NCI-H1417 treated with DMSO at 0.1 percent for 48 hours (cell line): ENCODE measurements at places on chromosomes 3 and 15.
A peak's percentile ranks its signal among the peaks of the same experiment; 100 is the strongest.

DNA sequence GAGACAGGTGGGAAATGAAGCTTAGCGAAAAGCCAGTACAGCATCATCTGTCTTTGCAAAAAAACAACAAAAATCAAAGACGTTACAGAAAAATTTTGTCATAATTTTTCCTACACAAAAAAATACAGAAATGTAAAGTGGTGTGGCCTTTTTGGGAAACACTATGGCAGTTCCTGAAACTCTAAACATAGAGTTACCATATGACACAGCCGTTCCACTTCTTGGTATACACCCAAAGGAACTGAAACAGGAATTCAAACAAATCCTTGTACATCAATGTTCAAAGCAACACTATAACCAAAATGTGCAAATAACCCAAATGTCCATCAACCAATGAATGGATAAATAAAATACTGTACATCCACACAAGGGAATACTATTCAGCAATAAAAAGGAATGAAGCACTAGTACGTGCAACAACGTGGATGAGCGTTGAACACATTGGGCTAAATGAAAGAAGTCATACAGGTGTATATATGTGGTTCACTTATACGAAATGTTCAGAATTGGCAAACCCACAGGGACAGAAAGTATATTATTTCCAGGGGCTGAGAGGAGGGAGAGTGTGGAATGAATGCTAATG, 46.8 kb downstream of the GLB1 start:
- no peak for DNase-seq

- no peak for DNase-seq
Measured at GRCh38 chr15:94400526-94401298, 169.4 kb downstream of the MCTP2 start.

DNA sequence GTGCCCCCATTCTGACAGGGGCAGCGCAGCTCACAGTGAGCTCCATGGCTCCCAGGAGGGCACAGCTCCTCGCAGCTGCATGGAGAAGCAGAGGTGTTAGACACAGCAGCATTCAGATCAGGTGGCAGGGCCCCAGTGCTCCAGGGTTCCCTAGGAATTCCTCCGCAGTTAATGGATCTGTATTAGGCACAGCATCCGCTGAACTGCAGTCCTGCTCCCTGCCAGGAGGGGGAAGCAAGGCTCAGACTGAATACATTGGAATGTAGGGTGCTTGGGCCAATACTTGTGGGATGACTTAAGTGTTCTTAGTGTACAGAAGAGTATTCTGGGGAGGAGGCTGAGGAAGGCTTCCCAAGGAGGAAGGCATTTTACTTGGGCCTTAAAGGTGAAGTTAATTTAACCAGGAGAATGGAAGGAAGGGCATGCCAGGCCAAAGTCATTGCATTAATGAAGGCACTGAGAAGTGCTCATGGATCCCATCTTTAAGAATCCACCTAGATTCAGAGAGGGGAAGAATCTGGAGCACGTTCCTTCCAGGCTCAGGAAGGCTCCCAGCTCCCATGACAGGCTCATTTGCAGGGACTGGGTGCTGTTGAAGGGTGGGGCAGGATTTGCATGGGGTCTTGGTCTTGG, 111.6 kb downstream of the RAB11A start:
- no peak for DNase-seq

- no peak for DNase-seq
Measured at GRCh38 chr3:81911221-81911620, 149.8 kb upstream of the GBE1 start.

GRCh38 chr15:60673918-60674558, 195.1 kb upstream of the ICE2 start:
- DNase-seq, result no peak

GRCh38 chr3:34725774-34726173, 913.6 kb upstream of the ARPP21 start:
- no peak for DNase-seq

DNA sequence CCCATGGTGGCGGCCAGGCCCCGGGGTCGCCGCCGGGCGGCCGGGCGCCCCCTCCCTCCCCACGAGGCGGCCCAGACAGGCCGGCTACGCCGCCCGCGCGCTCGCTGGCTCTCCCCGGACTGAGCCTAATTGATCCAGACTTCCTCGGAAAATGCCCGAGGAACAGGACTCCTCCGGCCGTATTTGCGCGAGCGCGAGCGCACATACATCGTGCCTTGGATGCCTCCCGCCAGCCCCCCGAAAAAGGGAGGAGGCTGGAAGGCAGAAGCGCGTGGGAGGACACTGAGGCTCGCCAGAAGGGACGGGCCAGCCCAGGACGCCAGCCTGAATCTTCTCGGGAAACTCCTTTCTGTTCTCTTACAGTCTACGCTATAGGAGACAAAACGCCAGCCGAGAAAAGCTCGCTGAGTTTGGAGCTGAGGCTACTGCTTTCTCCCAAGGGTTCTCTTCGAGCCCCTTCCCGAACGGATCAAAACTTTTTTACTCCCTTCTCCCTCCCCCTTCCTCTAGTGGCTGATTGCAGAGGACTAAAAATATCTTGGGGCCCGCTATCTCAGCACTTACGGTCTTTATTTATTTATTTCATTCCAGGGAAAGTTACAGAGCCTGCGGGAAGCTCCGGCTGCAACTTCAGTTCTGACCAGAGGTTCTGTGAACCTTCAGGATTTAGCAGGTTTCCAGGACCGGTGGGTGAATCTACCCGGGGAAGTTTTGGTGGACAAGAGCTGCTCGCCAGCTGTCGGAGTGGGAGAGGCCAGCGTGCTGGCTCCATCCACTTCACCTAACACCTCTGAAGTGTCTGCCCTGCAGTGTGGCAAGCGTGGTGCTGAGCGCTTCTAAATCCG, at the start of gene PDZRN3:
PDZRN3 (minus strand) TSS at position 121 of the 845 bp plus-strand sequence.
- DNase-seq, result no peak

DNA sequence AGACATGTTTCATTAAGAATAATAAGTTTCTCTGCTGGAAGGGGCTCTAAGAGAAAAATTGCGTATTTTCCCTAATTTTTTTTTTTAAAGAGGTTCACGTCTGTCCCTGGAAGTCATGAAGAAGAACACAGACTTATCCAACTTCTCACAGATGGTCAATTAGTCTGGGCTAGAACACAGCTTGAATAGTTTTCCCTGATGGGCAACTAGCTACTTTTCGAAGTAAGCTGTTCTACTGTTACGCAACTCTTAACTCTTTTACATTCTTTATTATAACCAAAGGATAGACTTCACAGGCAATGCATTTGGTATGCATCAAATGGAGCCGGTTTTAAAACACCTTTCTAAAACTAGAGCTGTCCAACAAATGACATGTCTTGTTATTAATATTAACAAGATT, 144.2 kb upstream of the TNIK start:
- no peak for DNase-seq

- DNase-seq, result peak; percentile 87
Measured at GRCh38 chr3:133136114-133137041, 98.2 kb downstream of the TMEM108 start.

- DNase-seq, result no peak
Measured at GRCh38 chr3:59813148-59813538, 763.3 kb upstream of the CFAP20DC start.

DNA sequence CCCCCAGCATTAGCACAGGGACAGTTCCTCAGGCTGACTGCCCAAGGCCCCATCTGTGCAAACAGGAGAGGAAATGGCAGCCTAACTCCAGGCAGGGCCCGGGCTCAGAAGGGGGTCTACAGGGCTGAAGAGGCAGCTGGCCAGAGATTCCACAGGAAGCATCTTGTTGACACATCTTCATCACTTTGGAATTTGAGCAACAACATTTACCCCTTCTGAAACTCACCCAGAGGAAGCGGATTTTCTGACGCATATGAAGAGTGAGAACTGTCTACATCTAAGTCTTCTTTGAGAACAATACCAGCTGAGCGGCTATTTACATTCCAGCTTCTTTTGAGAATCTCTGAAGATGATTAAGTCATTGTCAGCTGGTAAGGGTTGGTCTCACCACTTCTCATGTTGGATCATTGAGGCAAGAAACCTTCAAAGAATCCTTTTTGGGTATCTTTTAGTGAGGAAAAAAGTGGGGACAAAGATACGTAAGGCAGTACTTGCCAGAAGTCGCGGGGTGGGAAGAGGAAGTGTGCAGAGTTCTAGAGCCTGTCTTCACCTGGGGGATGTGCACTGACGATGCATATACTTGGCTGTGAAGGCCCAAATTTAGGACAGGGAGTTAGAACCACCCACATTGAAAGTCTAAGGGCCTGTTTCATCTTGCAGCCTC, 25.4 kb upstream of the SRP14 start:
- no peak for DNase-seq

DNA sequence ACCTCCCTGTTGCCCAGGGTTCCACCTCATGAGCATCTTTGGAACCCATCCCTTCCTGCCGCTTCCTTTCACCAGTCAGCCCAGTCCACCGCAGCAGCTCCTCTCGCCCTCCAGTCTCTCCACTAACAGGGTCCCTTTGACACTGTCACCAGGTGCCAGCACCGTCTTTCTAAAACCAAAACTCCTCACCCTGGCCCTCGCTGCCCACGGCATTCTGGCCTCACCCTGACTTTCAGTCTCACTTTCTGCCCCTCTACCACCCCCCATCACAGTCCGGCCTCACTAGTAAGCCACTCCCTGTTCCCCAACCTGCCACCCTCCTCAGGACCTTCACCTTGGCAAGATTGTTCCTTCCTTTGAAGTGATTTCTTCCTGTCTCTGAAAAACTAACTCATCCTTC, 4.2 kb downstream of the PPCDC start:
- DNase-seq, result no peak

- no peak for DNase-seq
Measured at GRCh38 chr15:96093063-96093462, 237.4 kb upstream of the NR2F2 start.

DNA sequence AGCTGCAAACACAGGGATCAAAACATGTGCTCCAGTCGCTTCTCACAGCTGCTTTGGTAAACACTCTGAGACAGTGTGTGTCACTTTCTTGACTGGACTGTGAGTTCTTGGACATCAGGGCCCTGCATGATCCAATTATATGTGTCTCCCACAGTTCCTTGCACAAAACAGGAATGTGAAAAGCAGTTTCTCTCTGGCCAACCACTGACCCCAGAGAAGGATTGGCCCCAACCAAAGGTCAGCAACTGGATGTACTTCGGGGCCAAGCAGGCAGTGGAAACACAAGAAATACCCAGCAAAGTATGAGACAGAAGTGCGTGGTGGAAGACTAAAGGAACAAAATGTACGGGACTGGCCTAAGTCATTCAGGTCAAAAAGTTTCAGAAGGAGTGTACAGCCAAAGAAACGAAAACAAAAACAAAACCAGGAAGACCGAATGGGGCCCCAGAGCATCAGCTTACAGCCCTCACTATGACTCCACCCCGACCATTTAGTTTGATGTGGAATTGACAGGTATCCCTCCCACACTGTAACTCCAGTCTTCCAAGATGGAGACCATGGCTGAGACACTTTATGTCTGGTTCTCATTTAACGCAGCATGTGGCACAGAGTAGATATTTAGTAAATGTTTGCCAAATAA, 76.7 kb upstream of the LPP start:
- no peak for DNase-seq

DNA sequence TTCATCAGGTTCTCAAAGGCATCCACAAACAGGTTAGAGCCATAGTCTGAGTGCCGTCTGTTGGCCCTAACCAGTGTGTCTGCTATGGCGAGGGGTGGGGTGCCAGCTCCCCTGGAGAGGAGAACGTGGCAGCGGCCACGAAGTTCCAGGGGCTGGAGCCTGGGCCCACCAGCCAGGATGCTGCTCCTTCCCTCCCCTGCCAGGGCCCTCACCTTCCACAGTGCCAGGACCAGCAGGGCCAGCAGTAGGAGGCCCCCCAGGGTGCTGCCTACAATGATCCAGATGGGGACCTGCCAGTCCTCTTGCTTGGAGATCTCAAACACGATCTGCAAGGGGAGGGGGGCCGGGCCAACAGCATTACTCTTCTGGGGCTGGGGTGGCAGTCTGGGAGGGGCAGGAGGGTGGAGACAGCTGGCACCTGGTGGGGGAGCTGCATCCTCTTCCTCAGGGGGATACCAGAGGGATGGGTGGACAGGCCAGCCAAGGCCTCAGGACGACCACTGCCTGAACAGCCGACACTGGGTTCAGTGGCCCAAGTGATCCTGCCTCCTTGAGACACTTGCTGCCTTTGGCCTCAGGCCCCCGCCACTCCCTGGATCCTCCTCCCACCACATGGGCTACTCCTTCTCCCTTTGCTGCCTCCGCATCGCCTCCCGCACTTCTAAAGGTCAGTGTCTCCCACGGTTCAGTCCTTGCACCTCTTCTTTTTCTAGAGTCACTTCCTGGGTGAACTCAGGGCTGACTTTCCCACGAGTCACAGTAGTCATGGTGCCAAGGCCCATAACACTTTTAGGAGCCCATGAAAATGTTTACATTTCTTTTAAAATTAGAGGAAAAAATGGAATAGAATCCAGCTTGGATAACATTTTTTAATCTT, 26.3 kb downstream of the FEM1B start:
- DNase-seq, result no peak

DNA sequence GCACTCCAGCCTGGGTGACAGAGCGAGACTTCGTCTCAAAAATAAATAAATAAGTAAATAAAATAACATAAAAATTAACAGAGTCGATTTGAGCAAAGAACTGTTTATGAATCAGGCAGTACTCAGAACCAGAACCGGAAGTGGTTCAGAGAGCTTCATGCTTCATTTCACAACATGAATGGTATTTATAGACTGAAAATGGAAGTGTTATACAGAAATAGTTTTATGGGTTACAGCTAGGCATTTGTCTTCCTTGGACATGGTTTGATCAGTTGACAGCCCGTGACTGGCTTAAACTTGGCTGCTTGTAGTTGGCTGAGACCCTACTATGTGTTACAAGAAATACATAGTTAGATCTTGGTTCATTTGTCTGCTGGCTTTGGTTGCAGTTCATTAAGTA, 216.0 kb upstream of the MCTP2 start:
- no peak for DNase-seq

- no peak for DNase-seq
Measured at GRCh38 chr3:31490502-31490901, 42.2 kb upstream of the STT3B start.

DNA sequence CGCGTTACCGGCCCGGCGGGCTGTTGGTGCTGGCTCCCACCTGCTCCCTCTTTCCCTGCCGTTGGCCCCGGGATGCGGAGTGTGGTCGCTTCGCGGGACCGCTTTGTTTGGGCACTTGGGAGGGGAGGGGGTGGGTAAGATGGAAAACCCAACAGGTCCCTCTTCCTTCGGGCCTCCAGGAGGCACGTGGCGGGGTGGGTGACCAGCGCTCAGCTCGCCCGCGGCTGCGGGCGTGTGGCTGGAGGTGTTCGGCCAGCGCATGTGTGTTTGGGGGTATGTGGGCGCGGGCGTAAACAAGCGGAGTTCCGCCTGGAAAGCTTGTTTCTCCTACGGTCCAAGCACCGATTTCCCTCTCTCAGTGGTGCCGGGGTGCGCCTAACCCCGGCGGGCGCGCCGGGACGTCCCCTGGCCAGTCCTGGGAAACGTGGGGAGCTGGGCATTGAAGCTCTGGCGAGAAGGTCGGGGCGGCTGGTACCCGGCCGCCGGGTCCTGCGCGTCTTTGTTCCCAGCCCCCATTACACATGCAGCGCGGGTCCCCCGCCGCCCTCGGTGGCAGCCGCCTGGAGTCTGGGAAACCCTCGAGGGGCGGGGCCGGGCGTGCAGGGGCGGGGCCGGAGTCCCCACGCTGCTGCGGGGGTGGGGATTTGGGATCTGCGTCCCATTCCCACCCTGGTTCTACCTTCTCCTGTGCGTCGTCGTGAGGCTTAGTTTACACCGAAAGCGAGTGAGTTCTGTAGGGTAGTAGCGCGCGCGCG, 1.4 kb downstream of the ACVR2B start:
- peak; percentile 35 for DNase-seq
